Chondrocyte (in vitro differentiated cells): ENCODE measurements at places on chromosomes 1 and 21.

DNA sequence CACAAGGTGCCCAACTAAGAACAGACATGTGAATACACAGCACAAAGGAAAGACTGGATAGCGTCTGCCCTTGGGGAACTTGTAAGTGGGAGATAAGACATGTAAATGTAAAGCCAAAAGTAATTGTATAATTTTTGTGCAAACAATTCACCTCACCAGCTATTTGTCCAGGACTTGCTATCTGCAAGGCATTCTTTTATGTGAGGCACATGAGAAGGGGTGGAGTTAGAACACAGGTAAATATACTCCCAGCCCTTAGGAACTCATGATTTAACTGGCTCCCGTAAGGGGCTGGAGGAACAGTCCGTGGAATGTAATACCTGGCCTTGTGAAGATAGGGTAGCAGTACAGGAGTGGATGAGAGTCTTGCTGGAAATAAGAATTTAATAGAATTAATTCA lies 61.3 kb downstream of the CDK18 start:
- no peak for DNase-seq

DNA sequence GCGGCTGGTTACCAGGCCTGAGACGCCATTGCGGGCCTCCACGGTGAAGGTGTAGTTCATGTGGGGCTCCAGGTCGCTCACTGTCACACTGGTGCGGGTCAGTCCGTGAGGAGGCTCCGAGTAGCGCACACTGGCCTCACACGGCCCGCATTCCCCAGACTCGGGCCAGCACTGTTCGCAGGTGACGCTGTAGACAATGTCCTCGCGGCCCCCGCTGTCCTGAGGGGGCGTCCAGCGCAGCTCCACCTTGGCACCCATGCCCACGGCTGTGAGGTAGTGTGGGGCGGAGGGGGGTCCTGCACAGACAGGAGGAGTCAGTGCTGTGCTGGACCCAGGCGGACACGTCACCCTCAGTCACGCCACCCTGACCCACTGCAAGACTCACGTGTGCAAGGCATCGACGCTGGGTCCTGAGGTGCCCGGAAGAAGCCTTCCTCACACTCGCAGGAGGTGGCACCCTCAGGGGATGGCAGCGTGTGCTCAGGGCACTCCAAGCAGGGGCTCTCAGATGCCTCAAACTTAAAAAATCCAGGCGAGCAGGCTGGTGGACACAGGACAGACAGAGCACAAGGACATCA lies 17.9 kb downstream of the EPHA2 start:
- no peak for DNase-seq

- DNase-seq, result no peak
Observed at GRCh38 chr1:18903291-18903756, 969 bp upstream of the ALDH4A1 start.

GRCh38 chr1:24388331-24388885 lies 25.2 kb downstream of the STPG1 start:
- no peak for DNase-seq

DNA sequence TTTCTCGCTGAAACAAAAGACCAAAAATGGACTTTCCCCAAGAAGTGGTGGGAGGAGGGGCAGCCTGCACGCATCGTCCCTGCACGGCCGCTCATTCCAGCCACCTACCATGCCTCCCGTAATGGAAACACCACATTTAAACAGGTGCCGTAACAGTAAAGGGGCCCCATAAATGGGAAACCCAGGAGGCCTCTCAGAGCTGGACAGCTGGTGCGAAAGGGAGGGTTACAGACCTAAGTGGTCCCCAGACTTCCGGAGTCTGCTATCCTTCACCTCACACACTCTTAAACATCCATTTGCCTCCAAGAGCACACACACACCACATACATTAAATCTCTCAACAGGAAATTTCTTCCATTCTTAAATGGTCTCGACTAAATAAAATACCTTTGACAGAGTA lies 120.7 kb upstream of the SOD1 start:
- DNase-seq, result no peak

DNA sequence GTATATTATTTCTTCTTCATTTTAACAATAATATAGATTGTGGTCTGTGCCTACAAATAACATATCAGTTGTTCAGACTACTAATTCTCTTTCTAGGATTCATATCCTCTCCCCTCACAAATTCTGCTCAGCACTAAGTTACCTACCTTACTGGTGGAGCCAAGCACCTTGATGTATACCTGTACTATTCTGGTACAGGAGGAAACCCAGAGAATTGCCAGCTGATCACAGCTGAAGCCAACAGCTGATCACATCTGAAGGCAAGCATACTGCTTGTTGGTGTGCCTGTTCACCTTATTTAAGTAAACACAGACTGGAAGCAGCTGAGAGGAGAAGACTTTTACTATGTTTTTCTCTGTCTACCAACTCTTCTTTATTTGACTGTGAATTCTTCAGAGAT lies 101.8 kb downstream of the PBX1 start:
- DNase-seq, result no peak

DNA sequence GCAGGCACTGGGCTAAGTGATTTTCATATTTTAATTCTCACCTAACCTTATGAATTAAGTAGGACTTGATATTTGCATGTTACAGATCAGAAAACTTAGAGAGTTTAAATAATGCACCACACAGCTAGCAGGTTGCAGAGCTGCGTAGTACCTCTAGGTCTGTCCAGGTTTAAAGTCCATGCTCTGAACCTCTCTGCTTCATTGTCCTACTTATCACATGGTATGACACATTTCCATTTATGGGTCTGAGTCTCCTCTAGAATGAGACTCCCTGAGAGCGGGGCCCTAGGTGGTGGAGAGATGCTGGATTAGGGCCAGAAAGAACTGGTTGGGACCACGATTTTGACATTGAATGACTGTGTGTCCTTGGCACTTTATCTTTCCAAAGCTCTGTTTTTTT lies 102.5 kb upstream of the USP24 start:
- no peak for DNase-seq

DNA sequence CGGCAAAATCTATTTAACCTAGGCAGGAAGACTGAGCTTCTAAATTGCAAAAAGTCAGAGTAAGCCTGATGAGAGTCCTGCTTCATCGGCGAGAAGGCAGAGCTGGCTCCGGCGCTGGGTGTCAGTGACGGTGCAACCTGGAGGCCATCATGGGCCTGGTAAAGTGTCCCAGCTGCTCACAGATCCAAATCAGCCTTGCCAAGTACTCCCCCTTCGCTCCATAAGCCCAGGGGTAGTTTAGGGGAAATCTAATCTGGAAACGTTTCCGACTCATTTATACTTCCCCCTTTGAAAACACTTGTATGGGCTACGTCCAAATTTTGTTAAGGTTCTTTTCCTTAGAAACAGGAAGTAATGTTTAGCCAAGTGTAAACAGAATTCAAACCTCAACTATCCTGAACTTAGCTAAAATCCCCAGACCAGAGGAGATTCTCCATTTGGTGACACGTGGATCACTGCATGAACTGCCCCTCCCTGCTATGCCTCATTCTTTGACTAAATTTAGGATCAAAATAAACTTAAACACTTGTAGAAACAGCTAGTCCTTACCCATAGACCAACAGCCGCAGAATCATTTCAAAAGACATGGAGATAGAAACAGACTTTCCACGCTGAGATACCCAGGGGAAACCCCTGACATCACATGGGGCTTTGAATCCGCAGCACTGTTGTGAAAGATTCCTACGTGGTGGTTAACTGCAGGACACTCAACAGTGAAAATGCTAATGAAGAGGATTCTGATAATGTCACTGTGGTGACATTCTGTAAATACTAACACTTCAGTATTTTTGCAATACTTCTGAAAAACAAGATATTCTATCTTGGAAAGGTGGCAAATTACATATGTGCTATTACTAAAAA lies 172.7 kb downstream of the TGFBR3 start:
- no peak for DNase-seq

DNA sequence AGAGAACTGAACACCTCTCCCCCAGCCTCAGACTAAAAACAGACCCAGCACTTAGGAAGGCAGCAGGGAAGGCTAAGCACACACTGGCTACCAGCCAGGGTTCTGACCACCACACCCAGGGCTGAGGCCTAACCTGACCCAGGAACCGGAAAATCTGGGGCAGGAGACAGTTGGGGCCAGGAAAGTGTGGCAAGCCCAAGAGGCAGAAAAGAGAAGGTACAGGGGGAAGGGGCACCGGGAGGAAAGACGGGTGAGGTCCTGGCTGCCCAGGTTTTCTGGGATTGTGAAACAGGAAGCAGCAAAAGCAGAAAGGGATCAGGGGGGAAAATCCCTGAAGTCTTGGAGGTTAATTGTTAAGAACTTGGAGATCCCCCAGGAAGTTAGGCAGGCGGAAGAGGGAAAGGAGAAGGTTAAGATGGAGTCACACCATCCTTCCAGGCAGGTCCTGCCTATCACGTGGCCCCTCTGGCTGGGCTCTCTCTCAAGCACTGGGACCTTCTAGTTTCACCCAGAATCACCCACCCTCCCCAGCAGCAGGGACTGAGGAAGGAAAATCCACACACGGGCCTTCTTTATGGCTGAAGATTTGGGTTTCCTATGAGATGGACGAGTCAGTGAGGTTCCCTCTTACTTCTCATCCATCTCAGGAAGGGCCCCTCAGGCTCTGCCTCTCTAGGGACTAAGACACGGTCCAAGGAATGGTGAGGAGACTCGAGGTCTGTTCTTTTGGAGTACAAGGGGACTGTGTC lies 2.6 kb downstream of the HDGF start:
- DNase-seq, result peak; percentile 50

DNA sequence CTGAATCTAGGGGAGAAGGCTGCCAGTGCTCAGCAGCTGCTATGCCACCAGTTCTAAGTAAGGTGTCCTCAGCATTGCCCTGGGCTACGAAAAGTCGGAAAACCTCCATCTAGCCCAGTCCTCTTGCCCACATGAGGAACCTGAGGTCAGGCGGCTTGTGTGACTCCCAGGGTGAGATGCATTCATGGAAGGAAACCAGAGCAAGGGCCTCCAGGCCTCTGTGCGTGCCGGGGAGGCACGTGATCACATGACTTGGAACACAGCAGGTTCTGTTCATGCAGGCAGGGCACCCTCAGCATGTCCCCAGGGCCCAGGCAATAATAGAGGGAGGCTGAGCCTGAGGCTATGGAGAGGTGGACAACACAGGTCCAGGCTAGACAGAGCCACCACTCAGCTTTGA lies 312.5 kb upstream of the DUSP10 start:
- no peak for DNase-seq

- no peak for DNase-seq
Observed at GRCh38 chr1:64492424-64492823, 22.5 kb downstream of the CACHD1 start.

DNA sequence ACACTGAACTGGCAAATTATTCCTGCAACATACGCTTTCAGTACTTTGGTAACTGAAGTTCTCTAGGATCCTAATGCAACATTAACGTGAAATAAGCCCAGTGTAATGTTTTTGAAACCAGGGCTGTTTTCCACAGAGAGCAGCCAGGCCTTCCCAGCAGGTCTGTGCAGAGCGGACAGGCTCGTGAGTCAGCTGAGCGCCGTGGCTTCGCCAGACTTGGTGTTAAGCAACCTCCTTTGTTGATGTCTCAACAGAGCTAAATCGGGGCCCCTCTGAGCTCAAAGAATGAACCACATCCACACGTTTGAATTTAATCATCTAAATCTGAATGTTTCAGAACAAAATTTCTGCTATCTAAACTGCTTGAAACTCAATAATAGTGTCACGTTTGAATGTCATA lies 181.8 kb upstream of the FMN2 start:
- DNase-seq, result no peak

DNA sequence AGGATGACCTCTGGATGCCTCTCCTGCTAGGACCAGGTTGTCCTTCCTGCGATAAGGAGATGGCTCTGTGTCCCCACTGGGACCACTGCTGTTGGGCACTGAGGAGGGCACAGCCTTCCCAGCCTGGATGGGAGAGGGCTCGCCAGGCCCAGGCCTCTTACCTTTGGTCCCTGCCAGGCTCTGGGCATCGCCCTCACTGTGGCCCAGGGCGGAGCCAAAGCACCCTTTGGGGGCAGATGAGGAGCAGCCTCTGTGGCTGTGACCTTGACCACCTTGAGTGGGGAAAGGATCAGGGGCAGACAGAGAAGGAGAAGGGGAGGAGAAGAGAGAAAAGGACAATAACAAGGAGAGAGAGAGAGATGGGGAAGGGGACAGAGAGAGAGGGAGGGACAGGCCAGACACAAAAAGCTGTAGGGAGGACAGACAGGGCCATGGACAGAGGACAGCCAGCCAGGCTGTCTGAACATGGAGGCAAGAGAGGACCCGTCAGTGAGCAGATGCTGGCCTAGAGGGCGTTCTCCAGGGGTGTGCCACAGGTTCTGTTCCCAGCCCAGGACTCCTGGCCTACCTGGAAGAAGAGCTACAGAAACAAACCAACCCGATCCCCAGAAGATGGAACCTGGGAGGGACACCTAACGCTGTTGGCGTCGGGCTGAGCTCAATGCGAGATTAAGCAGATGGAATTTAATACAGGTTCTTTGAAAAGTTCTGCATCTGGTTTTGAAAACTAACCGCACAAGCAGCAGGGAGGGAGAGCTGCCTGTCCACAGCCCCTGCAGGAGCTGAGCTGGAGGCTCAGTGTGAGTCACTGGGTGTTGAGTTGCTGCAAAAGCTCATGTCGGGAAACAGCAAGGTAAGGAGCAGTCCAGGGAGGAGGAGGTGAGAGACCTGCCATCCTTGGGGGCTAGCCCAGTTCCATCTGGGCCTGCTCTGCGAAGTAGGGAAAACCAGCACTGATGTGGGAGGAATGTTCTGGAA lies 262.1 kb downstream of the PTPRU start:
- no peak for DNase-seq

DNA sequence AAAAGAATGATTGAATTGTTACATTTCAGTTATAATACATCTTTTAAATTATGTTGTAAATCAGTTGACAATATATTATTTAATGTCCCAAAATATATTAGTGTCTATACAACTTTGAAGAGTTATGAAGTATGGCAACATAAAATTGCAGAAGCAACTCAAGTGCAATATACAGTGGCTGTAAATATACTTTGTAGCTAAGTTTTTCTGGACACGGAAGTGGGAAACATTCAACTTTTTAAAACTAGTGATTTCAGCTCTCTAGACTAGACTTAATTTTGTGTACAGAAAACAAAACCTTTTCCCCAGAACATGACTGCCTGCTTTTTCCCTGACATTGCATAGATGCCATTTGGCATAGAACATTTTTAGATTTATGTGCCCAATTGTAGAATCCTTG lies 29.5 kb upstream of the ABCG1 start:
- no peak for DNase-seq

- no peak for DNase-seq
Observed at GRCh38 chr21:42309753-42310213, 5.4 kb downstream of the TFF3 start.

DNA sequence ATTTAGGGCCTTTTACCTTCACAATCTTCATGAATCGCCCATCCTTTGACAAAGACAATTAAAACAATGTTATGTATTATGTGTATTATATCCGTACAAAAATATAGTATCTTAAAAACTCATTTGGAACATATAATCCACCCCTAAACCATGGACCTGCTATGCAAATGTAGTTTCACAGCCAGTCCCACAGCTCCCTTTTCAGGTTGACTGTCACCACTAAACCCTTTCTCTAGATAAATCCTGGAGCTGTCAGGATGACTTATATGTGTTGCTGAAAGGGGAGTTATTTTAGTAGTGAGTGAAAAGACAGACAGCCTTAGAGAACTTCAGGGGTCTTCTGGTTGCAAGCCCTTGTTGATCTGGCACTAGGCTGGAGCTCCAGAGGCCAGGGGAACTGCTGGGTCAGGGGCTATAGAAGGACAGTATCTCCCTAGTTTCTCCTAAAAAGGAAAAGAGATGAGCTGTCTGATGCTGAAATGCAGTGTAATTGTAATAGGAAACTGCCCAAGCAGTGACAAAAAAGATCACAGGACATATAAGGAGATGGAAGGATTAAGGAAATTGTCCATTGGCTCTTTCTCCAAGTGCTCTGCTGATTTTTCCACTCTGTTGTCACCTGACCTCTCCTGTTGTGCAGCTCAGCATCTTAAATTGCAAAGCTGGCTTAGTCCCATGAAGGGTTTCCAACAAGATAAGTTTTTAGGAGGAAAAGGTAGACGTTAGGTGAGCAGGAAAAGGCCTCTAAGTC lies 127.7 kb downstream of the S1PR1 start:
- no peak for DNase-seq
